ENCODE measurements at places on chromosomes 7 and 10. TPM values are rescaled to one million over a fixed set of nuclear protein-coding genes. Genes with fewer than 3 reads are reported as not detected.

- DNase-seq: peak; percentile 55
- H3K27ac ChIP-seq: no peak overlapping the region
- H3K4me1 ChIP-seq: peaks cover 6% of the 10 kb centered on the region
- no peaks in the 10 kb centered on the region for H3K36me3 ChIP-seq
Observed at GRCh38 chr7:37732253-37732652, 48.7 kb downstream of the GPR141 start.

GRCh38 chr10:111445667-111446066 lies 368.8 kb downstream of the ADRA2A start:
- H3K27ac ChIP-seq: no peak overlapping the region
- no peaks in the 10 kb centered on the region for H3K36me3 ChIP-seq
- no peak overlapping the region for H3K4me3 ChIP-seq
- peaks cover 4% of the 10 kb centered on the region for H3K4me1 ChIP-seq
- DNase-seq: no peak

DNA sequence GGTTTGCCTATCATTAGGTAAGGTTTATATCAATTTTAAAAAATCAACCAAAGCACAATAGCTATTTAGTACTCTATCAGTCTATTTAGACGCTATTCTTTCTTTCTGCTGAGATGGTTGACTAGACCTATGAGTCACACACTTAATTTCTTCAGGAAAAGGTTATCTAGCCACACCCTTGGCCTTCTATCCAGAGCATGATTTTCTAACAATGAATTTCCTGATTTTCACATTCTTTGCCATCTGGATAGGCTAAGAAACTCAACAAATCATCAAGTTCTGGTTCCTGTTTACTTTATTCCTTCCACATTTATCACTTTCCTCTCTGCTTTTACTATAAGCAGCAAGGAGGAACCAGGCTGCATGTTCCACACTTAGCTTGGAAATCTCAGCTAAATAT lies 8.1 kb downstream of the PRPS1L1 start:
- H3K27ac ChIP-seq: peak overlapping the region; percentile 24
- H3K4me1 ChIP-seq: peaks cover 10% of the 10 kb centered on the region
- H3K4me3 ChIP-seq: no peak overlapping the region

- H3K36me3 ChIP-seq: no peaks in the 10 kb centered on the region
- no peak overlapping the region for H3K4me3 ChIP-seq
- H3K4me1 ChIP-seq: peaks cover 23% of the 10 kb centered on the region
- H3K27ac ChIP-seq: no peak overlapping the region
- no peaks in the 10 kb centered on the region for H3K27me3 ChIP-seq
- no peak for DNase-seq
Observed at GRCh38 chr7:47513741-47514241, 68.1 kb downstream of the TNS3 start.

- H3K27me3 ChIP-seq: no peaks in the 10 kb centered on the region
- H3K27ac ChIP-seq: peak within 1 kb of the TSS; percentile 16
- H3K36me3 ChIP-seq: no peaks in the 10 kb centered on the region
- H3K4me1 ChIP-seq: peaks cover 7% of the 10 kb centered on the region
- DNase-seq: peak; percentile 41
Observed at GRCh38 chr10:61900829-61901792, at the start of gene ARID5B. TSS of gene ARID5B (plus strand) at chr10:61901699. CDS start at chr10:61901710, 11 bp downstream.

DNA sequence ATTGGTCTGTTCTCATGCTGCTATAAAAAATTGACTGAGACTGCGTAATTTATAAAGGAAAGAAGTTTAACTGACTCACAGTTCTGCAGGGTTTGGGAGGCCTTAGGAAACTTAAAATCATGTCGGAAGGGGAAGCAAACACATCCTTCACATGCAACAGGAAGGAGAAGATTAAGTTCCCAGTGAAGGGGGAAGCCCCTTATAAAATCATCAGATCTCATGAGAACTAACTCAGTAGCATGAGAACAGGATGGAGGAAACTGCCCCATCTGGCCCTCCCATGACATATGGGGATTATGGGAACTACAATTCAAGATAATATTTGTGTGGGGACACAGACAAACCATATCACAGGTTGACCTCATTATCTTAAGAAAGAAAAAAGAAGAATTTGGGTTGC lies 134.5 kb downstream of the PPP1R3A start:
- no peak overlapping the region for H3K27ac ChIP-seq
- no peaks in the 10 kb centered on the region for H3K36me3 ChIP-seq
- no peak for DNase-seq

DNA sequence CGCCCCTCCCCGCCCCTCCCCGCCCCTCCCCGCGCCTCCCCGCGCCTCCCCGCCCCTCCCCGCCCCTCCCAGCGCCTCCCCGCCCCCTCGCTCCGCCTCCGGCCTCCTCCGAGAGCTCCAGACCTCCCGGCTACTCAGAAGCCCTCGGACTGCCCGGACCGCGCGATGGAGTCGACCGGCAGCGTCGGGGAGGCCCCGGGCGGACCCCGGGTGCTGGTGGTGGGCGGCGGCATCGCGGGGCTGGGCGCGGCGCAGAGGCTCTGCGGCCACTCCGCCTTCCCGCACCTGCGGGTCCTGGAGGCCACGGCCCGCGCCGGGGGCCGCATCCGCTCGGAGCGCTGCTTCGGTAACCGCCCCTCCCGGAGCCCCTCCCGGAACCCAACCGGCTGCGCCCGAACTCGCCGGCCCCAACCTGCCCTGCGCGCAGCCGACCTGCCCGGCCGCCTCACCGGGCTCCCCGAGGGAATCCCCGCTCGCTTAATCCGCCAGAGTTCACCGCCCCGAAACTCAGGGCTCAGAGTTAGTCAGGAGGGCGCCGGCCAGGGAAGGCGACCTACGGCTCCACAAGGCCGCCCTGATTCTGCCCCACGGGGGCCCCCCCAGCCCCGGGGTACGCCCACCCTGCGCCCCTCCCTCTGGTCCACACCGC lies at the start of gene PAOX:
Gene PAOX (plus strand): TSS at position 111 of the 649 bp plus-strand sequence. CDS start 55 bp downstream, at position 166.
- H3K27ac ChIP-seq: no peak within 1 kb of the TSS
- no peaks in the 10 kb centered on the region for H3K36me3 ChIP-seq
- H3K4me1 ChIP-seq: peaks cover 16% of the 10 kb centered on the region
- DNase-seq: peak; percentile 74
- peak within 1 kb of the TSS; percentile 51 for H3K4me3 ChIP-seq

Gene SEC31B
- 7.2 TPM for total RNA-seq

DNA sequence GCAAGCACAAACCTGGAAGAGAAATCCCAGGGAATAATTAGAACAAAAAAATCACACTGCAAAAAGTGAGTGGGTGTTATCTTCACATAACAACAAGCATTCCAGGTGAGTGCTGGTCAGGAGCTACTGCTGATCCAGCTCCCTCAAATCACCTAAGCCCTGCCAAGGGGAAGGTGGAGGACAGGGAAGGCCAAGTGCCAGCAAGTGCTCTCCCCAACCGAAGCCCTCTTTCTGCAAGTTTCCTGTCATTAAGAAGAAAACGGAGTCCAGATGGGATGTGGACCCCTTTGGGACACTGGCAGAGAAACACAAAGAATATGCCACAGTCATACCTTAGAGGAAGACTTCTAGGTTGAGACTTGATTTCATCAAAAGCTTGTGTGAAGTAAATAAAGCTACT lies 933.0 kb upstream of the ZNF722 start:
- no peak overlapping the region for H3K27ac ChIP-seq
- no peaks in the 10 kb centered on the region for H3K36me3 ChIP-seq
- no peaks in the 10 kb centered on the region for H3K27me3 ChIP-seq
- no peaks in the 10 kb centered on the region for H3K4me1 ChIP-seq
- DNase-seq: no peak
- no peak overlapping the region for H3K4me3 ChIP-seq

Gene TMEM213
- total RNA-seq: not detected

- no peaks in the 10 kb centered on the region for H3K4me1 ChIP-seq
- DNase-seq: no peak
- no peaks in the 10 kb centered on the region for H3K36me3 ChIP-seq
Observed at GRCh38 chr7:133501771-133502170, 248.9 kb downstream of the EXOC4 start.

DNA sequence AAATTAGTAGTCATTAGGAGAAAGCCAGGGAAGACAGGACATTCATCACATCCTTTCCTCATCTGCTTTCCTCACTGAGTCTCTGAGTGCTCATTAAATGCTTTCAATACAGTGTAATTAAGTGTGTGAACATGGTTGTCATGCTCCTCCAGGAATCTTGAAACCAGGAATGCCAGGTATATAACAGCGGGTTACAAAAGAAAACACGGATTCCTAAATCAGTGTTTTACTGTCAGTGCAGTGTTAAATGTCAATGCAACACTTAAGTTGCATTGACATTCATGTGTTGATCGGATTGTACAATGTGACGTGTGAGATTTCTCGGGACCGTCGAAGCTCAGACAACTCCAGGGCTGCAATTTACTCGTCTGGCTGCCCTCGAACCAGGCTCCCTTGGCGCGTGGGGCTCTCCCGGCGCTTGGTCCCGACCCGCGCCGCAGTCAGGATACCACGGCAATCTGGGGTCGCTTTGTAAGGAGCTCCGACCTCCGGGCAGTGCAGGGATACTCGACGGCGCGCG lies 455 bp upstream of the SPAG6 start:
- H3K4me1 ChIP-seq: peaks cover 6% of the 10 kb centered on the region
- no peak overlapping the region for H3K4me3 ChIP-seq
- peaks cover 55% of the 10 kb centered on the region for H3K27me3 ChIP-seq
- DNase-seq: no peak

DNA sequence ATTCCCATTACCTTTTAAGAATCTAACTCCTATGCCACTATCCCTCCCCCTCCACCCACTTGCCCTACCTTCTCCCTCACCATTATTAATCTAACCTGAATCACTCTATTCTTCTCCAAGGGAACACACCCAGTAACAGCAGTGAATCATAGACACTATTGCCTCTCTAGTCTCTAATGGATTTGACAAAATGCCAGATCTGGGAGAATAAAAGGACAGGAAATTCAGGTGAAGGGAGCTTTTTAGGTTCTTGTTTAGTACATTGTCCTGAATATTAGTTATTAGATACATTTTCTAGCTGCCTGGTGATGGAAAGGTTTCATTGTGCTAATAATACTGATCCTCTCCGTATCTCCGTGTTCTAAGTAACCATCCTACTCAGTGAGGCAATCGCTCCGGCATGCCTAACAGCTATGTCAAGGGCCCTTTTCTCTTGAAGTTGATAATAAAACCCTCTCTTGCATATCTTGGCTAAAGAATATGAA lies 4.1 kb upstream of the SFR1 start:
- H3K4me3 ChIP-seq: no peak overlapping the region
- H3K36me3 ChIP-seq: no peaks in the 10 kb centered on the region
- H3K27me3 ChIP-seq: no peaks in the 10 kb centered on the region
- no peak overlapping the region for H3K27ac ChIP-seq
- DNase-seq: peak; percentile 58

- no peak overlapping the region for H3K4me3 ChIP-seq
- peaks cover 6% of the 10 kb centered on the region for H3K4me1 ChIP-seq
Observed at GRCh38 chr7:156993925-156994235, 16.6 kb downstream of the MNX1 start.

DNA sequence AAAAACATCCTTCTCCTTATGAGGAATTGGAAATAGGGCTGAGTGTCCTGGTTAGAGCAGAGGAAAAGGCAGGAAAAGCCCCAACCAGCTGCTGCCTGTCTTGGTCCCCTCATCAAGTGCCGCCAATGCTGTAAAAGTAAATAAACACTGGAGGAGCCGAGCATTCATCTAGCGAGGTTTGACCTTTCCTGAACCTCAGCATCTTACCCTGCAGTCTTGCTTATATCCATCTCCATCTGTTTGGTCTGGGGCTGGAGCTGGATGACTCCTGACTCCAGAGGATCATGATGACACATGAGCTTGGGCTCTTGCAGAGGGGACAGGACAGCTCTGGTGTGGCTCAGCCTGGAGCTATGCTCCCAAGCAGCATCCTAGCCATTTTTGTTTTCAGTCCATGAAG lies 501.1 kb downstream of the TNS3 start:
- H3K4me3 ChIP-seq: no peak overlapping the region
- DNase-seq: no peak
- no peaks in the 10 kb centered on the region for H3K27me3 ChIP-seq
- H3K27ac ChIP-seq: no peak overlapping the region

GRCh38 chr7:142391191-142391992 lies 133.5 kb upstream of the PRSS58 start:
- no peak for DNase-seq
- no peaks in the 10 kb centered on the region for H3K4me1 ChIP-seq
- no peak overlapping the region for H3K4me3 ChIP-seq
- no peak overlapping the region for H3K27ac ChIP-seq
- H3K36me3 ChIP-seq: no peaks in the 10 kb centered on the region

- no peaks in the 10 kb centered on the region for H3K27me3 ChIP-seq
- no peaks in the 10 kb centered on the region for H3K36me3 ChIP-seq
- H3K4me3 ChIP-seq: no peak overlapping the region
- H3K4me1 ChIP-seq: no peaks in the 10 kb centered on the region
Observed at GRCh38 chr10:91289305-91289704, 68.8 kb downstream of the PCGF5 start.

GRCh38 chr7:137337902-137338301 lies 5.6 kb downstream of the PTN start:
- no peaks in the 10 kb centered on the region for H3K36me3 ChIP-seq
- DNase-seq: no peak
- H3K4me1 ChIP-seq: no peaks in the 10 kb centered on the region

DNA sequence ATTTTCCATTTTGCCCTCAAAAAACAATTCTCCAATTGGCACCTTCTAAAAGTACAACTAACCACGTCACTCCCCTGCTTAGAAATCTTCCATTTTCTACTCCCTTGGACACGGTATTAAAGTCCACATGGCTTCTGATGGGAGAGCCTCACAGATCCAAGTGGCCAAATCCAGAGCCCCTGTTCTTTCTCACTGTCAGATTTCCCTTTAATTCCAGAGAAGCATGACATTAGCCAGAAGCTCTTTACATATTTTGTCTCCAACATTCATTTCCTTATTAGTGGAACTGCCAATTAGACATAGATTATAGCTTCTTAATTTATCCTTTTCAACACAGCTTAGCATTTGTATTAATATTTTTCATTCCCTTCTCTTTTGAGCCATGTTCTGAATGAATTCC lies 118.7 kb downstream of the ELMO1 start:
- no peaks in the 10 kb centered on the region for H3K36me3 ChIP-seq
- H3K27ac ChIP-seq: no peak overlapping the region
- no peaks in the 10 kb centered on the region for H3K27me3 ChIP-seq
- H3K4me1 ChIP-seq: peaks cover 21% of the 10 kb centered on the region
- no peak for DNase-seq

Gene NACAD
- 1.2 TPM for total RNA-seq

Gene RADIL
- 7.0 TPM for total RNA-seq

- no peak for DNase-seq
- no peak overlapping the region for H3K4me3 ChIP-seq
- H3K27ac ChIP-seq: no peak overlapping the region
- no peaks in the 10 kb centered on the region for H3K36me3 ChIP-seq
- no peaks in the 10 kb centered on the region for H3K4me1 ChIP-seq
Observed at GRCh38 chr7:77473229-77474005, 57.3 kb upstream of the GSAP start.

DNA sequence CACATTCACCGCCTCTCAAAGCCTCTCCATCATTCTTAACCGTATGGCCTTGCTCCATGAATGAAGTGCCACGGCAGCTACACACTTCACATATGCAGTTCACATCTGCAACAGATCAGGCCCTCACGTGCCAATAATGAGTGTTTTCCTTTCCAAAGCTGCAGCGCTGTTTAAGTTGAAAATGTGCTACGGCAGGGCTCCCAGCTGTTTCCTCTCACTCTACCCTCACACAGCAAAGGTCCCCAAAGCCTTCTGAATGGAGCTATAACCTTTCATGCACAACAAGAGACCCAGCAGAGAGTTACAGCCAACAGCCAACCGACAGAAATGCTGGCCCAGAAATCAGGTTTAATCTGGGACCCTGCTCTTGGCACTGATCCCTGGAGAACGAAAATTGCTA lies 236.1 kb downstream of the ELMO1 start:
- no peaks in the 10 kb centered on the region for H3K36me3 ChIP-seq
- DNase-seq: no peak
- no peak overlapping the region for H3K27ac ChIP-seq
- no peaks in the 10 kb centered on the region for H3K27me3 ChIP-seq

Data from thyroid gland (tissue), 4 donors.